Renal pelvis (tissue), 12 donors: ENCODE measurements at places on chromosomes 13 and 19. TPM values are rescaled to one million over a fixed set of nuclear protein-coding genes. Genes with fewer than 3 reads are reported as not detected.

Gene HSPB6
- polyA plus RNA-seq, result 34.1 TPM

Gene CBY2
- polyA plus RNA-seq, result 1.1 TPM

Gene C19orf33
- 10.6 TPM for polyA plus RNA-seq

GRCh38 chr19:33859016-33859415 is 62.3 kb downstream of the KCTD15 start:
- DNase-seq, result no peak

GRCh38 chr19:16111909-16112752 is 442 bp downstream of the RAB8A start:
- no peak for DNase-seq
